ENCODE measurements at places on chromosomes 7 and 10.

DNA sequence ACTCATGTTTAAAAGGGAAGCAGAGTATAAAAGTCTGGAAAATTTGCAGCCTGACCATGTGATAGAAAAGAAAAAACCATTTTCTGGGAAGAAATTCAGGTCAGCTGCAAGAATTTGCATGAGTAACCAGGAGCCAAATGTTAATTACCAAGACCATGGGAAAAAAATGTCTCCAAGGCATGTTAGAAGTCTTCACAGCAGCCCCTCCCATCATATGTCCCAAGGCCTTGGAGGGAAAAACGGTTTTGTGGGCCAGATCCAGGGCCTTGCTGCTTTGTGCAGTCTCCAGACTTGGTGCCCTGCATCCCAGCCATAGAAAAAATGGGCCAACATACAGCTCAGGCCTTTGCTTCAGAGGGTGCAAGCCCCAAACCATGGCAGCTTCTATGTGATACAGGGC, 1019.6 kb upstream of the SORCS1 start:
- DNase-seq, result no peak

DNA sequence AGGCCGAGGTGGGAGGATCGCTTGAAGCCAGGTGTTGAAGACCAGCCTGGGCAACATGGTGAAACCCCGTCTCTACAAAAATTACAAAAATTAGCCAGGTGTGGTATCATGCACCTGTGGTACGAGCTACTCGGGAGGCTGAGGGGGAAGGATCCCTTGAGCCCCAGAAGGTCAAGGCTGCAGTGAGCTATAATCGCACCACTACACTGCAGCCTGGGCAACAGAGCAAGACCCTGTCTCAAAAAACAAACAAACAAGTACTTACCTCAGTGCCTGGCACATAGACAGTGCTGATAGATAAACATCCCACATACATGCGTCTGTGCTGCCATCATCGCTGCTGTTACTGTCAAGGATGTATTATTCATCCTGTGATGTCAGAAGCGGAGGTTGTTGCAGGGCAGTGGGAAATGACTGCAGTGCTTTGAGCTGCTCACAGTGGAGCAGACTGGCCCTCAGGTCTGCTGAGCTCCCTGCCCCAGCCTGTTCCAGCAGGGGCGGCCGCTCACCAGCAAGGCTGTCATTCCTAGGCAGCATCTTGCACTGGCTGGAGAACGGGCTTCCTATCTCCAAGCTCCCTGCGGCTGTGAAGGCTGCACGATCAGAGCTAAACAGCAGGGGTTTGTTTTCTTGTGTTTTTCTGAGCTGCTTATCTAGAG, 18.6 kb downstream of the FOXK1 start:
- DNase-seq, result no peak

- no peak for DNase-seq
These were observed 15.3 kb upstream of the ADAMTS14 start for GRCh38 chr10:70657041-70657440.

GRCh38 chr7:107236862-107237261, 68.1 kb downstream of the HBP1 start:
- DNase-seq, result no peak

DNA sequence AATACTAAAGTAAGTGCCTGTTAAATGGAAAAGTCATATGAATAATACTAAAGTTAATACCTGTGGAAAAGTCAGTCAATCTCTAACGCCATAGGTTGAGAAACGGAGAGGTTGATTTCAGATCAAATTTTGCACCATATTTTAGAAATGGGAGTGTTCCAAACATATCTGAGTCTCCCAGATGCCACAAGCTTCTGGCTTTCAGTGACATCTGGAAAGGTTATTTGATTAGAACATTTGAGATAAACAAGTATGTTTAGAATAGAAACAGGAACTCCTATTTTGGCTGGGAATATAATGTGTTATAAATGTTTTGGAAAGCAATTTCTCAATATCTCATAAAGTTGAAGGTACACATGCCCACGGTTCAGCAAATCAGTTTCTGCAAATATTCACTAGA, 5.8 kb downstream of the MACC1 start:
- no peak for DNase-seq

GRCh38 chr7:98116656-98117461, 10.2 kb downstream of the LMTK2 start:
- no peak for DNase-seq

GRCh38 chr10:100043344-100043743, 33.6 kb upstream of the DNMBP start:
- no peak for DNase-seq

DNA sequence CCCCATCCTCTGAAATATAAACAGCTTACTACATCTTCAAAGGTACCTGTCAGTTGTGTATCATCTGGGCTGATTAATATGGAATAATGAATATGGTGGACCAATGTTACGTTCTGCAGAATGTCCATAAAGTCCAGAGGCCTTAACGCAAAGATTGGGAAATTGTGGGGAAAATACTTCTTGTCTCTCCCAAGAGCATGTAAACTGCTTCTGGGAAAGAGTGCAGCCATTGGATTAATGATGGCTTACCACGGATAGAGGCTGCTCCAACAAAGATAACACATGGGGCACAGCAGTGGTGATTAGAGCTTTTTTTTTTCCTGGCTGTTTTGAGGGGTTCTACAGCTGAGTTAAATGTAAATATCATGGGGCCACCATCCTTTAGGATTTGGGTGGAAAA, 340.4 kb upstream of the AKR1E2 start:
- DNase-seq, result no peak

DNA sequence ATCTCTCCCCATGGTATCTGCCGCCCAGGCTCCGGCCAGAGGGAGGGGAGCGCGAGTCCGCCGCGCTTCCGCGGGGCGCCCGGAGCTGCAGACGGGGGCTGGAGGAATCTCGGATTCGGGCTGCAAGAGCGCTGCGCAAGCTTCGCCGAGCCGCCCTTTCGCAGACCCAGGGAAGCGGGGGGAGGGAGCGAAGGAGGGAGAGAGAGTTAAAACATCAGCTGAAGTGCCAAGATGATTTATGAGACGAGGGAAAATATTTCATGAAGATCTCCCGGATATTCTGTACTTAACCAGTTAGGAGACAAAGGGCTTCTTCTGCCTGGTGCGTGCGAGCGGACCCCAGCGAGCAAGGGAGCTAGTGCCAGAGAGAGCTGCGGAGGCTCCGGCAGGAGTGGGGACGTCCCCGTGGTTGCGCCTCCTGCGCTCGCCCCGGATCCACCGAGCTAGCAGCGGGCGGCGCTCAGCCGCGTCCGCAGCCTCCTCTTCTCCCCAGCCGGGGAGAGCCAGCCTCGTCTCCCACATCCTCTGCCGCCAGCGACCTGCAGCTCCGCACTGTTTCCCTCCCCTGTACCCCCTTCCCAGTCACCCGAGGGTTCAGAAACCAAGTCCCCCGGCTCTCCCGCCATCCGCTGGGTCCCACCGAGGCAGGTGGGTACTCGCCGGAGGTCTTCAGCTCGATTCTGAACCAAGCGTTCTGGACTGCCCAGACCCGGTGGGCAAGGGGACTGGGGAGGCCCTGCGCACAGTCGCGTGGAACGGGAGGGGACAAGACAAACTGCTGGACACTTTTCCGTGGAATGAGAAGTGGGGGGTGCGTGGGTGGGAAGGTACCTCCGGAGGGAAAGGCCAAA, 1.0 kb upstream of the PAX2 start:
- DNase-seq, result peak; percentile 39

DNA sequence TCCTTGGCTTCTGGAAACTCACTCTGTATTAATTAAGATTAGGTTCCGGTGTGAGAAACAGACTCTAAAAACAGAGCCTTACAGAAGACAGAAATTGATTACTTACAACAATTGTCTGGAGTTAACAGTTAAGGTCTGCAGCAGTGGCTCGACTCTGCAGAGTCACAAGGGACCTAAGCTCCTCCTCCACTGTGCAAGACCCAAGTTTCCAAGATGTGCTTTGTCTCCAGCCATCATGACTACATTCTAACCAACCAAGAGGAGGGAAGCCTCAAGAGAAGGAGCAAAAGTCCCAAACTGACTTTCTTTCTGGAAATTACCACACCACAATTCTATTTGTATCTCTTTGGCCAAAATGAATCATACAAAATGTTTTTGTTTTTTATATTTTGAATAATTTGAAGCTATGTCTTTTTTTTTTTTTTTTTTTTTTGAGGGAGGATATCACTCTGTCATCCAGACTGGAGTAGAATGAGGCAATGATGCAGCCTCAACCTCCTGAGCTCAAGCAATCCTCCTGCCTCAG, 14.2 kb upstream of the ODAD2 start:
- no peak for DNase-seq
